ENCODE measurements at places on chromosomes 5 and 9. TPM values are rescaled to one million over a fixed set of nuclear protein-coding genes. Genes with fewer than 3 reads are reported as not detected.

TCF7 gene
- total RNA-seq, result 113 TPM

CDH6 gene
- total RNA-seq, result not detected

GRCh38 chr5:126826619-126827215, 49.8 kb downstream of the LMNB1 start:
- no peaks in the 10 kb centered on the region for H3K27me3 ChIP-seq
- no peak for DNase-seq
- H3K27ac ChIP-seq, result peak overlapping the region; percentile 16
- H3K36me3 ChIP-seq, result peaks cover 67% of the 10 kb centered on the region
- no peak overlapping the region for H3K4me3 ChIP-seq

HAND1 gene
- not detected for total RNA-seq

- H3K36me3 ChIP-seq, result no peaks in the 10 kb centered on the region
- H3K4me3 ChIP-seq, result peak overlapping the region; percentile 28
- H3K27me3 ChIP-seq, result no peaks in the 10 kb centered on the region
- no peak overlapping the region for H3K27ac ChIP-seq
Observed at GRCh38 chr5:138953387-138954256, 78.5 kb upstream of the LRRTM2 start.

DNA sequence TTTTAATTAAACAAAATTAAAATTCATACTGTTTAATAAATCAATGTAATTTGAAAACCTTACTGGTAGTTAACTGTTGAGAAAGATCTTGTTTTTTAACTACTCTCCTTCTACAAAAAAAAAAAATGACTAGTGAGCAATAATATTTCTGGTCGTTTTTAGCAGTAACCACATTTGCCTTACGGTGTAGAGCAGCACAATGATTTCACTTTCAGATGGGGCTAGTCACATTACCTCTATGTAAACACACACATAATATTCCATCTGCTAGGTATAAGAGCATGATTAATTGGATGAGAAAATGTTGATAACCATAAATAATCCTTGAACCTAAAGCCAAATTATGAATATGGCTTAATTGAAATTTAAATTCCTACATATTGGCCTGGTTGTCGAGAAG, 198.1 kb downstream of the CHSY3 start:
- no peaks in the 10 kb centered on the region for H3K27me3 ChIP-seq
- no peak overlapping the region for H3K4me3 ChIP-seq
- H3K36me3 ChIP-seq, result no peaks in the 10 kb centered on the region
- H3K27ac ChIP-seq, result no peak overlapping the region

PHF24 gene
- total RNA-seq, result 0.57 TPM

MARCHF6 gene
- total RNA-seq, result 113 TPM

DNA sequence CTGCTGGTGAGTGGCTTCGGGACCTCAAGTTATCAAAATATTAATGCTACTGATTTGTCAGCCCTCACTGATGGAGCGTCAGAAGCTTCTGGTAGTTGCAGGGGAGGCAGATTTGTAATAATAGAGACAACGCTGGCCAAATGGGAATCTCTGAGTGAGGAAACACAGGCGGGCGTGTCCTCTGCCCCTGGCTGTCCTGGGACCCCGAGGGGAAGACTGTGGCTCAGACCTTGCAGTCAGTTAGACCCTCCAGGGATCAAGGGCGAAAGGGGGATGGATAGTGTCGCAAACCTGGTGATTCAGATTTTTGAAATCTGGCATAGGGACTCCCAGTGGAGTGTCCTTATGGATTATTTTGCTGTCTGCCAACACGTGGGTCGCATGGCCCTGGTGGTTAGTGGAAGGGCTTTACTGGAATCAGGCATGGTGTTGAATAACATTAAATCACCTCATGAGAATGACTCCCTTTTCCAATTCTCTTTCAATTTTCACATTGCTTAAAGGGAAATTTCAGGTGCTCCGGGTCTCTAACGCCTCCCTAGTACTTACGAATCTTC, 35.1 kb upstream of the NTNG2 start:
- peak overlapping the region; percentile 65 for H3K4me3 ChIP-seq
- peaks cover 15% of the 10 kb centered on the region for H3K4me1 ChIP-seq
- no peak for DNase-seq

GRCh38 chr5:80277191-80277590, 21.3 kb upstream of the SERINC5 start:
- H3K27ac ChIP-seq, result no peak overlapping the region
- peaks cover 2% of the 10 kb centered on the region for H3K4me1 ChIP-seq
- no peak overlapping the region for H3K4me3 ChIP-seq
- no peaks in the 10 kb centered on the region for H3K36me3 ChIP-seq
- no peaks in the 10 kb centered on the region for H3K27me3 ChIP-seq
- no peak for DNase-seq

Data from activated CD4-positive, alpha-beta T cell treated with anti-CD3 and anti-CD28 coated beads, Interleukin-2, amount 10 ng/mL, durations not matched to agents 24 days and 14 days (primary cell).